Pericardium fibroblast (primary cell): ENCODE measurements at places on chromosomes 3 and 15. TPM values are rescaled to one million over a fixed set of nuclear protein-coding genes. Genes with fewer than 3 reads are reported as not detected.

The CCR8 gene
- not detected in 2 replicates for total RNA-seq

The WNT5A gene
- 13.1 and 52.7 TPM in 2 replicates for total RNA-seq

The COL6A5 gene
- total RNA-seq = not detected in 2 replicates

The GCSAM gene
- total RNA-seq = not detected in 2 replicates

The HIGD2B gene
- total RNA-seq = not detected in 2 replicates

The TJP1 gene
- total RNA-seq = 43.9 and 56.8 TPM in 2 replicates

The NR1I2 gene
- not detected in 2 replicates for total RNA-seq

The PPM1L gene
- total RNA-seq = 0.93 and 1.4 TPM in 2 replicates

The SSUH2 gene
- total RNA-seq = not detected in 2 replicates

The ADCY5 gene
- 0.70 TPM in 1 of 2 replicates, not detected in the other for total RNA-seq

The GNAT1 gene
- not detected in 2 replicates for total RNA-seq

The PLSCR4 gene
- total RNA-seq = 65.5 and 162 TPM in 2 replicates

The C2CD4B gene
- 0.12 and 0.77 TPM in 2 replicates for total RNA-seq

The CDHR4 gene
- total RNA-seq = 0.12 TPM in 1 of 2 replicates, not detected in the other

The HCLS1 gene
- 0.09 and 3.6 TPM in 2 replicates for total RNA-seq

The DNAJA4 gene
- 1.4 and 2.5 TPM in 2 replicates for total RNA-seq

The CDCP1 gene
- total RNA-seq = 0.70 and 0.77 TPM in 2 replicates

The CMTM8 gene
- 1.9 and 3.7 TPM in 2 replicates for total RNA-seq

The TERC gene
- total RNA-seq = 147 TPM in 2 replicates

The PLA2G4F gene
- total RNA-seq = not detected in 2 replicates

The HYAL1 gene
- total RNA-seq = 4.0 and 5.5 TPM in 2 replicates

The GREM1 gene
- 3.6 and 15.3 TPM in 2 replicates for total RNA-seq

The ZCWPW2 gene
- 0.51 and 1.5 TPM in 2 replicates for total RNA-seq

The SEC22A gene
- 18.5 and 51.2 TPM in 2 replicates for total RNA-seq

The SCAANT1 gene
- total RNA-seq = not detected in 2 replicates

The CD200R1 gene
- total RNA-seq = not detected in 2 replicates
